Keratinocyte (primary cell): ENCODE measurements at places on chromosomes 16 and 17.

DNA sequence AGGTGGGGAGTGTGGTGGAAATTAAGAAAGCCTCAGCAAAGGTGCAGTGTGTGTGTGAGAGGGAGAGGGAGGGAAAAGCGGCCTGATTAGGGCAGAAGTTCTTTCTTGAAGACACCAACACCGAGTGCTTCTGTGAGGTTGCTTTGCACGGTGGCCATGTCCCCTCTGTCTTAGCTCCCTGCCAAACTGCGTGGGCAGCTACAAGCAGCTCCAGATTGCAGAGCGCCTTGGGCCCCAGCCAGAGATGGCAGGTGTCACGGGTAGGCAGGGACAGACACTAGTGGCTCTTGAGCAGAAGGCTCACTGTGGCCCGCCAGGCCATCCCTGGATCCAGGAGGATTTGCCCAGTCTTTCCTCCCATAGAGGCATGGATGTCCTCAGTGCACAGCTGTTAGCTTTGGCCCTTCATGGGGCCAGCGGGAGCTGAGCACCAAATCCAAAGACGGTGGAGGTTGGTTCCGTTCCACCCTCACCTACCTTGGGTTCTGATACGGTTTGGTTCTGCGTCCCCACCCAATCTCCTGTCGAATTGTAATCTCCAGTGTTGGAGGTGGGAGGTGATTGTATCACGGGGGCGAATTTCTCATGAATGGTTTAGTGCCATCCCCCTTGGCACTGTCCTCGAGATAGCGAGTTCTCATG is 21.4 kb downstream of the KIAA0513 start:
- DNase-seq = no peak

DNA sequence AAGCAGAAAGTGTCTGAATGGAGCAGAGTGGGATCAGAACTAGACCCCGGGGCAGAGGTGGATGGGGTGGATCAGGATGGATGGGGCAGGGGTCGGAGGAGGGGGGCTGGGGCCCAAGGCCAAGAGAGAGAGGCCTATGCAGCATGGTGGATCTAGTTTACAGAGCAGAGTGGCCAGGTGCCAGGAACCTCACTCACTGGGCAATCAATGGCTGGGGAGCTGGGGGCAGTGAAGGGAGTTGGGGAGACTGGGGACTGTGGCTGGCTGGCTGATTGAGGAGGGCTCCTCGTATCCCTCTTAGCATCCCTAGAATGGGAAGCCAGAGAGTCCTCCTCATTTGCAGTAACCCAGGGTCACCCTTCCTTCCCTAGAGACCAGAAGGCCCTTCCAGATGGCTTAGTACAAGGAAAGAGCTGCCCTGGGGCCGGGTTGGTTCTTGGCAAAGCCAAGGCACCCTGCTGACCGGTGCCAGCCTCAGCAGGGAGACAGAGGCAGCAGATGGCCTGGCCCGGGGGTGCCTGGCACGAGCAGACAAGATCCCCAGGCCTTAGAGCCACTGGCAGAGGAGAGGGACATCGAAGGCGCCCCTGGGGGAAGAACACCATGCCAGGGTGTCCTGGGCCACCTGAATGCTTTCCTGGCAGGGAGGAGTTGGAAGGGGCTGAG is 36.8 kb downstream of the SRCIN1 start:
- DNase-seq = no peak

DNA sequence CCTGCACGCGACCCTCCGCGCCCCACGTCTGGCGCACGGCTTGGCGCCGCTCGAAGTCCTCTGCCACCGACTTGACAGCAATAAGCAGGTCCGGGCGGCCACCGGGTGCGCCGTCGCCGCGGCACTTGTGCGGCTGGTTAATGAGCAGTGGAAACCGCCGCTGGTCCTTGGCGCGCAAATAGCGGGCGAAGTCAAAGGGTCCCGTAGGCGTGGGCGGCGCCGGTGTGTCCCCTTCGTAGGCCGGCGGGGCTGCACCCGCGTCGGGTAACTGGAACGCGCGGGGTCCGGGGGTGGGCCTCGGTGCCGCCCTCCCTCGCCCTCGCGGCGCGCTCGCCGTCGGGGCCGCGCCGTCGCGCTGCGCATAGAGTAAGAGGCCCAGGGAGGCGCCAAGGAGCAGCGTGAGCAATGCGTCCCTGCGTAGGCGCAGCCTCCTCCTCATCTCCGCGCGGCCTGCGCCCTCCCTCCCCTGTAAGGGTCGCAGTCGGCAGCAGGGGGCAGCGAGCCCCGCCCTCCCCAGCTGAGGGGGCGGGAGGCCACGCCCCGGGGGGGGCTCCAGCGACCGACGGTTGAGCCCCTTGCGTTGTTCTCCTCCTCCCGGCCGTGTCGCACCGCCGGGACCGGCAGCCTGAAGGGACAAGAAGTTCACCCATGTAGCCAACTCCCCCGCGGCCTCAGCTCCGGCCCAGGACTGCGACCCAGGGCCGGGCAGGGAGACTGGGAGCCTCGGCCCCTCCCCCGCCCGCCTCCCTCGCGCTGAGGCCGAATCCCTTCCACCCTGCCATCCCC is 558 bp downstream of the B3GNT9 start:
- no peak for DNase-seq

DNA sequence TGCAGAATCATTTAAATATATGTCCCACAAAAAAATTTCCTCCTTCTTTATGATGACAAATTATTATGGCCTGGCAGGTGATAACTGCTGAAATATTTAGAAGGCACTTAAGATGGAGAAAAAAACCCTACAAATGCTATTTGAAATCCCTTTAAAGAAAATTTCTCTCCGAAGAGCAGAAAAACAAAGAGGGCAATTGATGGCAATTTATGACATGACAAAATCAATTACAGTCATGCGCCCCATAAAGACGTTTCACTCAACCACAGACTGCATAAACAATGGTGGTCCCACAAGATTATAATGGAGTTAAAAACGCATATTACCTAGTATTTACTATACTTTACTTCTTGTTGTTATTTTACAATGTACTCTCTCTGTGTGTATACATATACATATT is 25.2 kb upstream of the KIF2B start:
- DNase-seq = no peak

DNA sequence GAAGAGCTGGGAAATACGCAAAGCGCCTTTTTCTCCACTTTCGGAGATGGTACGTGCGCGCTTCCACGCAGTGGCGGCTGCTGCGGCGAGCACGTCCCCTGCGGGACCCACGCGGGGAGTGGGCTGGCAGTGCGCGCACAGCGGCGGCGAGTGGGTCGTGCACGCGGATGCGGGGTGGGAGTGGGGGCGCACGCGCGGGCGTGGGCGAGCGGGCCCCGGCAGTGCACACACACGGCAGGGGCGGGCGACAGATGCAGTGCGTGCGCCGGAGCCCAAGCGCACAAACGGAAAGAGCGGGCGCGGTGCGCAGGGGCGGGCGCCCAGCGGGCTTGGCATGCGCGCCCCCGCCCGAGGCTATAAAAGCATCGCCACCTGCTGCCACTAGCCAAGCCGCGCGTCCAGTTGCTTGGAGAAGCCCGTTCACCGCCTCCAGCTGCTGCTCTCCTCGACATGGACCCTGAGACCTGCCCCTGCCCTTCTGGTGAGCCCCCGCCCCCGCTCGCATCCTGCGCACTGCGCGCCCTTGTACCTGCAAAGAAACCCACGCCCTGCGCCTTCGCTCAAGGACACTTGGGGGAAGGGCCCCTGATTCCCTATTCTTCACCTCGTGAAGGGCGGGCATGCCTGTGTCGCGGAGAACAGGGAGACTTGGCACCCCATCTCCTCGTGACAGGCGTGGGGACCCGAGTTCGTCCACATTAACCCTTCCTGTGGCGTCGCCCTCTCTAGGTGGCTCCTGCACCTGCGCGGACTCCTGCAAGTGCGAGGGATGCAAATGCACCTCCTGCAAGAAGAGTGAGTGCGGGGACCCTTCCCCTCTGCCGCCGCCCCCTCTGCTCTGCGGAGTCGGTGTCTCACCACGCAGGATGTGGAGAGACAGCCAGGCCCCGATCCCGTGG is at the start of gene MT3:
TSS of gene MT3 (plus strand) at position 388 of the 899 bp plus-strand sequence. CDS start at position 451, 63 bp downstream.
- no peak for DNase-seq

DNA sequence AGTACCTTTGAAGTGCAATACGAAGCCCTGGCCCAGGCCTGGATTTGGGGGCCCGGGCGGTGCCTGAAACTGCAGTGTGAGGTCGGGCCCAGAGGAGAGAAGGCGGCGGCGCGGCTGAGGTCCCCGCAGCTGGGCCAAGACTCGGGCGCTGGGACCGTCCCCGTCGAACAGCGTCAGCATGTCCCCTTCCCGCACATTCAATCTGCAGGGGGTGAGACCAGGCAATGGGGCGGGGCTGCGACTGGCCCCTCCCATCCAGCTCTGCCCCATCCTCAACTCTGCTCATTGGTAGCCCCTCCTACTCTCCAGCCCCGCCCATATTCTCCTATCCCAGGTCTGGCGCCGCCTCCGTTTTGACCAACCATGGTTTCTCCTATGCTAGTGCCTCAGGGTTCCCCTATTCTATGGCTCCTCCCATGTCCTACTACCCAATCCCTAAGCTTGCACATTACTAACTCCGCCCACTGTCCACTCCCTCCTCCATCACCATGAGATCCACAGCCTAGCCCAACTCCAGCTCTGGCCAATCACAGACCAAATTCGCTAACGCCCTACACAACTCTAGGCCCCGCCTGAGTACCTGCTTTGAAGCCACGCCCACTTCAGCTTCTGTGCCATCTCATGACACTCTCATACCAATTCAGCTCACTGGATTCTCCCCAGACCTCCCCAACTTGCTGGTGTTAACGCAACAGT is 14.4 kb upstream of the CDIPT start:
- DNase-seq = no peak

- no peak for DNase-seq
Measured at GRCh38 chr16:81429045-81429521, 15.5 kb upstream of the CMIP start.

GRCh38 chr17:1651559-1651844 is 1.8 kb upstream of the RILP start:
- DNase-seq = no peak

DNA sequence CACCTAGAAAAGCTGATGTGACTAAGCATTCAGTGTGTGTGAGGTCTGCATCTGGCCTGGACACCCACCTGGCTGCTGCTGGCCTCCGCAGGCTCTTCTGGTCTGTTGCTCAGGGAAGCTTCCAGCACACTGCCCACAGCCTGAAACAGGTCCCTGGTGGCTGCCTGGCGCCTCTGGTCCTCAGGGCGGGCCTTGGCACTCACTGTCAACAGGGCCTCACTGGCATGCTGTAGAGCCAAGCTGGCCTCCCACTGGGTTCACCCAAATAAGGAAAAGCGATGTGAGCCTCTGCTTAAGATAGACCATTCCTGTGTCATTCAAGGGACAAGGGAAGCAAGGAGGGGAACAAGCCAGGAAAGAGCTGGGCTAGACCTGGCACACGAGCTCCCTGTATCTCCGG is 70.6 kb upstream of the BCO1 start:
- no peak for DNase-seq
